ENCODE measurements at places on chromosomes 11 and 22. TPM values are rescaled to one million over a fixed set of nuclear protein-coding genes. Genes with fewer than 3 reads are reported as not detected.

DNA sequence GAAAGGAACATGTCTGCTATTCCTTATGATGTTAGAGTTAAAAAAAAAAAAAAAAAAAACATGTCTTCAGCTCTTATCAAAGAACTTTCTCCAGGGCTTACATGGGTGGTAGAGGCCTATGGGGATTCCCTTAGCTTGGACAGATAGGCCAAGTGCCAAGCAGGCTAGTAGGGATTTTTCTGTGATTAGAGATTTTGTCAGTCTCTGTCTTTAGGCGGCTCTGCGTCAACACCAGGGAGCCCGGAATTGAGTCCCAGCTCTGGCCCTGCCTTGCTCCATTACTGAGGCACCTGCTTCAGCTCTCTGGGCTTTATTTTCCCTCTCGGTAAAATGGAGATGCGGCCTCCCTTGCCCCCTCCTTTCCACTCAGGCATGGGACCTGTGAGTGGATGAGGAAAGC, 13.1 kb downstream of the CRY2 start:
- H3K27ac ChIP-seq = no peak overlapping the region
- H3K27me3 ChIP-seq = no peaks in the 10 kb centered on the region
- H3K4me3 ChIP-seq = no peak overlapping the region
- no peak for DNase-seq

DNA sequence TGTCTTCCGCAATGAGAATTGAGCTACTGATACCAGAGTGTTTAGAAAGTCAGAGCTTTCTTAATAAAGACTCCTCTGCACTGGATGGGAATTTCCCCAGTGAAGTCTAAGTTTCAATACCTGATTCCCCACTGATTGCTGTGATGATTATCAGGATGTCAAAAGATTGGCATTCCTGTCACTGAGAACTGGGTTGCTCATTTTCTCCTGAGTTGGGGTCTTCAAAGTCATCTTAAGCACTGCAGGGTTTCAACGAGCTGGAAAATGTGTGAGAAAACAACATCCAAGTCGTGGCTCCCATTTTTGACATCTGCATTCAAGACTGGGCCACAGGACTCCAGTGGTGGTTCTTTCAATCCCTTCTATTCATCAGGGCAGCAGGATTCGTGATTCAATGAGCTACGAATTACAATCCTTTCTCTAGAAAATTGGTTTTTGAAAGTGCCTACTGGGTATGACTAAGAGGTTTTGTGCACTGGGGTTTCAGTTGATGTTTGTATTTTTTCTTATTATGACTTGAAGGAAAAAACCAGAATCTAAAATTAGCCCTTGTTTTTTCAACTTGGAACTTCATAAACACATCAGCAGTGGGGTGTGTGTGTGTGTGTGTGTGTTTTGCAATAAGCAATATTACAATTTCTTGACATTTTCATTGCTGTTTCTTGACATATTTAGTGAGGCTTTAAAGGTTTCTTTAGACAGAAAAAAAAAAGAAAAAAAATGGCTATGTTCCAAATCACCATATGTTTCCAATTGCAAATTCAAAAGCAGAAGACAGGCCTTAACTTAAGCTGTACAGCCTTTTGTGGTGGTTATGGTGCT, 233.0 kb downstream of the FAM76B start:
- H3K4me3 ChIP-seq = no peak overlapping the region
- H3K27me3 ChIP-seq = peaks cover 5% of the 10 kb centered on the region
- H3K36me3 ChIP-seq = peaks cover 3% of the 10 kb centered on the region
- no peak for DNase-seq

DNA sequence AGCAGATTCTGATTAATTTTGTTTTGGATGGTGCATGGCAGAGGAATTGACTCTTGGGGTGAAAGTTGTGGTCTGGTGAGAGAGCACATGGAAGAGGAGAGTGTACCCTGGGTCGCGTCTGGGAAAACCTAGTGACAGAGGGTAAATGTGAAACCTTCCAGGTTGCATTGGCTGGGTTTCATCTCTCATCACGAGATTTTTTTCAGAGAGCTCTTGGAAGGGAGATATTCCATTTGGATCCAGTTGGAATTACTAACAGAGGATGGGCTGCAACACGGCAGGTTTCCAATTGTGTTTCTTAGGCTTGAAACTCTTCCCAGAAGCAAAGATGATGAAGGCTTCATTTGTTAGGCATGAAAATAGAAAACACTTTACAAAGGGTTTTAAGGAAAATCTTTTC, 109.7 kb upstream of the MTMR2 start:
- no peak overlapping the region for H3K4me3 ChIP-seq
- H3K27me3 ChIP-seq = no peaks in the 10 kb centered on the region
- peaks cover 10% of the 10 kb centered on the region for H3K4me1 ChIP-seq

DNA sequence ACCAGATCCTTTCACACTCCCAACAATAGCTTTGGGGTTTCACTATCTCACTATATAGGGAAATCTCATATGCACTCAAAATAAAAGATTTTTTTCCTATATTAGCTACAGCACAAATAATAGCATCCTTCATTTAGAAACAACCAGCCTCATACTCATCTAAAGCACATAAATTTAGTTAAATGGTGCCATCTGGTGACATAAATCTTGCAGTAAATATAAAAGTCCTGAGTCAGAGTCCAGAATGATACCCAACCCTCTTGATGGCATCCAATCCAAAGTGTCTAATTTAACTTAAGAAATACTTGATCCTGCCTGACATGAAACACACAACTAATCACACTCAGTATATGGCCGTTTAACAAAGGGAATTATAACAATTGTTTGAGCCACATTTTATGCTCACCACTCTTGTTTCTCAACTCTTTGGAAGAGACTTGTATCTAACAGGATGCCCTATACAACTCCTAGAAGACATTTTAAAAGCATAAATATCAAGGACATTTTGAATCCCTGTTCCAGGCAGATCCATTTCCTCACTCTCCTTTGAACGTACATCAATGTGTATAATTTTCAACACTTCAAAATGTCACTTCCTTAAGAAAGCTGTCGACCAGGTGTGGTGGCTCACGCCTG, 36.2 kb downstream of the DLG2 start:
- DNase-seq = no peak
- H3K4me1 ChIP-seq = no peaks in the 10 kb centered on the region
- no peak overlapping the region for H3K27ac ChIP-seq
- H3K4me3 ChIP-seq = no peak overlapping the region
- H3K36me3 ChIP-seq = no peaks in the 10 kb centered on the region

The C11orf97 gene
- not detected for total RNA-seq

GRCh38 chr11:86896441-86896841, 58.8 kb downstream of the FZD4 start:
- peaks cover 16% of the 10 kb centered on the region for H3K27me3 ChIP-seq
- H3K36me3 ChIP-seq = no peaks in the 10 kb centered on the region
- no peaks in the 10 kb centered on the region for H3K4me1 ChIP-seq
- H3K27ac ChIP-seq = no peak overlapping the region

The IFITM1 gene
- total RNA-seq = 1,374 TPM

GRCh38 chr11:68402355-68403031, 58.1 kb upstream of the PPP6R3 start:
- no peak overlapping the region for H3K27ac ChIP-seq
- H3K27me3 ChIP-seq = no peaks in the 10 kb centered on the region
- DNase-seq = no peak
- no peaks in the 10 kb centered on the region for H3K4me1 ChIP-seq

DNA sequence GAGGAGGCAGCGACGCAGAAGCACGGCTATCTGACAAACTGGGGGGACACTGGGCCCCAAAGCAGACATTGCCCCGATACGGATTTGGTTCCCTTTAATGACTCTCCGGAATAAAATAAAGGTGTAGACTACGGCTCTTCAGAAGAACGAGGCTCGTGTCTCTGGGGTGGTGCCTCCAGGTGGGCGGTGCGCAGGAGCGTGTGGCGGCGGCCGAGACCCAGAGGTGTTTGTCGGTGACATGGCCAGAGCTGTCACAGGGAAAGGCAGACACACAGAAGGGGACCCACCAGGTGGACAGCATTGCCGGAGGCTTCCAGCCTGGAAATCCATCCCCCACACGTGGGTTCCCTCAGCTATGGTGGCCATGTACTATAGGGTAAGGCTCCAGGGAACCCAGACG, 366.0 kb downstream of the BRD1 start:
- no peak for DNase-seq
- no peaks in the 10 kb centered on the region for H3K36me3 ChIP-seq
- H3K4me1 ChIP-seq = no peaks in the 10 kb centered on the region
- H3K27ac ChIP-seq = no peak overlapping the region
- no peak overlapping the region for H3K4me3 ChIP-seq
- H3K27me3 ChIP-seq = no peaks in the 10 kb centered on the region

The MPPED1 gene
- total RNA-seq = not detected

The HTR3B gene
- total RNA-seq = not detected

The CCDC116 gene
- total RNA-seq = 0.79 TPM

The IGF2 gene
- total RNA-seq = not detected

The PANX2 gene
- 0.11 TPM for total RNA-seq

The ABTB2 gene
- 0.97 TPM for total RNA-seq

GRCh38 chr11:66722745-66723651, 6.0 kb downstream of the SPTBN2 start:
- peaks cover 20% of the 10 kb centered on the region for H3K4me1 ChIP-seq
- H3K27ac ChIP-seq = no peak overlapping the region
- H3K27me3 ChIP-seq = peaks cover 44% of the 10 kb centered on the region
- no peaks in the 10 kb centered on the region for H3K36me3 ChIP-seq
- no peak for DNase-seq

The A4GALT gene
- not detected for total RNA-seq

The HSPB2 gene
- total RNA-seq = 0.23 TPM

GRCh38 chr11:79059141-79059540, 381.7 kb downstream of the TENM4 start:
- H3K27me3 ChIP-seq = no peaks in the 10 kb centered on the region
- no peak overlapping the region for H3K27ac ChIP-seq
- H3K36me3 ChIP-seq = no peaks in the 10 kb centered on the region
- H3K4me3 ChIP-seq = no peak overlapping the region

The SLC22A12 gene
- not detected for total RNA-seq

DNA sequence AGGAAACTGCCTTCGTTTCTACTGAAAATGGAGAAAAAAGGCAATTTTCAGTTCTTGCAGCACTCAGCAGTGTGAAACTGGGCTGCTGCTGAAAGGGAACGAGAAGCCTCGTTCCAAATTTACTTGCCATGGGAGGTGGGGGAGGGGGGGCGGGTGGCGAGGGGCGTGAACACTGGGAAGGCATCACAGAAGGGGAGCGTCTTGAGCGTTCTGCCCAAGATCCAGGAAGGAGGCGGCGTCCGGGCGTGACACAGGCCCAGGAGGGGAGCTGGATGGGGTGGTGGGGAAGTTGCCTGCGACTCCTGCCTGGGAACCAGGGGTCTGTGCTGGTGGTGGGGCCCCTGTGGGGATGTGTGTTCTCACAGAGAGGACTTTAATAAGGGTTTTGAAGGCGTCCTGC, 213.5 kb downstream of the CTTN start:
- no peak overlapping the region for H3K4me3 ChIP-seq
- no peaks in the 10 kb centered on the region for H3K36me3 ChIP-seq
- no peak overlapping the region for H3K27ac ChIP-seq
- H3K27me3 ChIP-seq = peaks cover 2% of the 10 kb centered on the region

- no peak for DNase-seq
- no peaks in the 10 kb centered on the region for H3K27me3 ChIP-seq
- H3K36me3 ChIP-seq = peaks cover 6% of the 10 kb centered on the region
- H3K4me3 ChIP-seq = no peak overlapping the region
- no peak overlapping the region for H3K27ac ChIP-seq
Measured at GRCh38 chr22:36463783-36464184, 17.7 kb downstream of the TXN2 start.

GRCh38 chr11:2426826-2427521, 17.3 kb downstream of the TRPM5 start:
- peaks cover 2% of the 10 kb centered on the region for H3K27me3 ChIP-seq
- H3K4me1 ChIP-seq = peaks cover 2% of the 10 kb centered on the region
- DNase-seq = no peak
- no peak overlapping the region for H3K4me3 ChIP-seq
- H3K36me3 ChIP-seq = no peaks in the 10 kb centered on the region

DNA sequence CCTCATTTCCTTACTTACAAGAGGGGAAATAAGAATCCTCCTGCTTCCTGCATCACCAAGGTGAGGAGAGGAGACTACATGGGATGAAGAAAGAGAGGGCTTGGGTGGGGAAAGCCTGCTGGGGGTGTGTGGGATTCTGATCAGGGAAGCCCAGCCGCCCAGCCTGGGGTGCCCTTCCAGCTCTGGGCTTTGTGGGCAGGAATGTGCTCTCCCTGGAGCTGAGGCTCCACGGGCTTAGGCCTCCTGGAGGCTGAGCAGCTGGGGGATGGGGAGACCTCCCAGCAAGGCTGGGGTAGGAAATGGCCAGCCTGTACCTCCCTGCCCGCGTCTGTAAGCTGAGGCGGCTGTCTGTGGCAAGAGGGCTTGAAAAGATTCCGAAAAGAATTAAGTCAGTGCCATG, 206.1 kb downstream of the GRIK4 start:
- H3K27me3 ChIP-seq = peaks cover 15% of the 10 kb centered on the region
- no peaks in the 10 kb centered on the region for H3K4me1 ChIP-seq
- no peak overlapping the region for H3K27ac ChIP-seq
- no peak for DNase-seq

DNA sequence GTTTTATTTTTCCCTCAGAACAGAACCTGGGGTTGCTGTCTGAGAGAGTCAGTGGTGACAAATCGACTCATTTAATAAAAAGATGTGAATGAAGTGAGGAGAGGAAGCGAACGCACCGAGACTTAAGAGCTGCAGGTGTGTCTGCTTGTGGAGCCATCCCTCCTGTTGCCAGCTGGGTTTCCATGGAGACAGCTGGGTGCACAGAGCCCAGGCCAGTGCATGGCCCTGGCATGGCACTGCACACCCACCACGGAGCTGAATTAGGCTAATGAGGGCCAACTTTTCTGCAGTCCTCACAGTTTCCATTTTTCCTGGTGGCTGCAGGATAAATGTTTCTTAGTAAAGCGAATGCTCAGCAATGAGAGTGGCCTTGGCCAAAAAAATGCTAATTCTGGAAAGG, 750.2 kb downstream of the OPCML start:
- H3K27me3 ChIP-seq = no peaks in the 10 kb centered on the region
- H3K36me3 ChIP-seq = peaks cover 1% of the 10 kb centered on the region

GRCh38 chr11:117458275-117459122, 130.8 kb downstream of the CEP164 start:
- H3K4me1 ChIP-seq = no peaks in the 10 kb centered on the region
- no peak overlapping the region for H3K27ac ChIP-seq
- DNase-seq = no peak
- peaks cover 4% of the 10 kb centered on the region for H3K27me3 ChIP-seq
- H3K36me3 ChIP-seq = peaks cover 4% of the 10 kb centered on the region

GRCh38 chr11:117849781-117850414, 25.4 kb upstream of the FXYD2 start:
- peaks cover 10% of the 10 kb centered on the region for H3K4me1 ChIP-seq
- H3K4me3 ChIP-seq = no peak overlapping the region
- DNase-seq = no peak
- H3K27me3 ChIP-seq = peaks cover 16% of the 10 kb centered on the region
- no peak overlapping the region for H3K27ac ChIP-seq
- peaks cover 11% of the 10 kb centered on the region for H3K36me3 ChIP-seq

DNA sequence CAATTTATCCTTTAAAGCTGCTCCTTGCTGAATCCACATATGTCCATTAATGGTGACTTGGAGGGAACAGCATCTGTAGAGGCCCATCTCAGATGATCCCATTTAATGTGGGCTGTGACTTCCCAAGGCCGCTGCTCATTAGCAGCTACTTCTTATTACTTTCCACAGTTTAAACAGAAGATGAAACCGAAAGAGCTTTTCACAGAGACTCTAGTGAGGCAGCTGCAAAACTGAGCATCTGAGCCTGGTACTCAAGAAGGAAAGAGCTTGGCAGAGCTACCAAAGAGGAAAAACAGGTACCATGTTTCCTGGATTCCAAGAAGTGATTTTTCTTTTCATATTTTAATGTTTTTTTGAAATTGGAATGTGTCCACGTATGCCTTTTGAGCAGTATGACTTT, 110.5 kb upstream of the NARS2 start:
- peaks cover 4% of the 10 kb centered on the region for H3K27me3 ChIP-seq
- no peak overlapping the region for H3K4me3 ChIP-seq
- no peaks in the 10 kb centered on the region for H3K4me1 ChIP-seq
- H3K27ac ChIP-seq = no peak overlapping the region

Data from activated naive CD8-positive, alpha-beta T cell treated with anti-CD3 and anti-CD28 coated beads, Interleukin-2, amount 10 ng/mL, durations not matched to agents 7 days and 5 days (primary cell).